ENCODE measurements at places on chromosomes 2 and 18. TPM values are rescaled to one million over a fixed set of nuclear protein-coding genes. Genes with fewer than 3 reads are reported as not detected.

DNA sequence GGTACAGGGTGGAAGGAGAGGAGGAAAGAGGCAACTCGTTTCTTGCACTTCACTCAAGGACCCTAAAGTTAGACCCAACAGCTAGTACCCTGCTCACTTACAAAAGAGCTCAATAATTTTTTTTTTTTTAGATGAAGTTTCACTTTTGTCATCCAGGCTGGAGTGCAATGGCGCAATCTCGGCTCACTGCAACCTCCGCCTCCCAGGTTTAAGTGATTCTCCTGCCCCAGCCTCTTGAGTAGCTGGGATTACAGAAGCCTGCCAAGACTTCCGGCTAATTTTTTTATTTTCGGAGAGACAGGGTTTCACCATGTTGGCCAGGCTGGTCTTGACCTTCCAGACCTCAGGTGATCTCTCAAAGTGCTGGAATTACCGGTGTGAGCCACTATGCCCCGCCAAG, 4.1 kb downstream of the ASB3 start:
- no peak overlapping the region for H3K27ac ChIP-seq
- H3K36me3 ChIP-seq: no peaks in the 10 kb centered on the region
- DNase-seq: no peak

- H3K4me1 ChIP-seq: no peaks in the 10 kb centered on the region
- no peak for DNase-seq
- no peak overlapping the region for H3K27ac ChIP-seq
- H3K36me3 ChIP-seq: no peaks in the 10 kb centered on the region
These were observed 805.2 kb downstream of the SLC4A3 start for GRCh38 chr2:220432645-220433044.

DNA sequence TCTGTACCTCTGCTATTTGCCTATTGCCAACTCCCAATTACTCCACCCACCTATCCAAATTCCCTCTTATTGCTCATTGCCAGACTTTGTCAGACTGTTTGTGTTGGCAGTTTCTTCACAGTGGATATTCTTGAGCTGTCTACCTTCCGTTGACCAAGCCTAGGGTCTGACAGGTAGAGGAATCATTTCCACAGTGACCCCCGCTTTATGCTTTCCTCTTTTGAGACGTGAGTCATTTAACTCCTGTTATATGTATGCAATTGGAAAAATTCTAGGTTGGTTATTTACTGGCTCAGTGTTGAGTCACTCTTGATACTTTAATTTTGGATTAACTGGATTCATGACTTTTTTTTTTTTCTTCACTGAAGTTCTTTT, 187.7 kb downstream of the IRS1 start:
- H3K27ac ChIP-seq: no peak overlapping the region
- no peaks in the 10 kb centered on the region for H3K36me3 ChIP-seq
- no peak overlapping the region for H3K4me3 ChIP-seq
- DNase-seq: no peak

- H3K27ac ChIP-seq: no peak overlapping the region
- H3K27me3 ChIP-seq: no peaks in the 10 kb centered on the region
These were observed 6.6 kb downstream of the NT5DC4 start for GRCh38 chr2:112727276-112728028.

DNA sequence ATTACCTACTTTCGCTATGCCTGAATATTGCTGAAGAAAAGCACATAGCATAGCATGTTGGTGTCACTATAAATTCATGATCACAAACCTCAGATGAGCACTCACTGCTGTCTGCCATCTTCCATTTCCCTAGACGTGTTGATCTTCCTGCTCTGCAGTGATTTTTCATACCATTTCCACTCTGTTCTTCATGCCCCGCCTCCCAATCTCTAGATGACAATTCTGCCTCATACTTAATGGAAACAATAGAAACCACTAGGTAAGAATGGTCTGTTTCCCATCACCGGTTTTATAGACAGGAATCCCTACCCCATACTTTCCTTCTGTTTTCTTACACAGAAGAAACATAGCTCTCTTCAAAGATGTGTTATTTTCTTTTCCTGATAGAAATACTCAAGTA, 63.8 kb downstream of the PIK3C3 start:
- no peak overlapping the region for H3K4me3 ChIP-seq
- H3K27ac ChIP-seq: no peak overlapping the region
- H3K27me3 ChIP-seq: no peaks in the 10 kb centered on the region
- no peaks in the 10 kb centered on the region for H3K4me1 ChIP-seq

Gene CIB4
- not detected for total RNA-seq

Gene PPP1R1C
- total RNA-seq: not detected
